ENCODE measurements at places on chromosomes 6 and 20.

DNA sequence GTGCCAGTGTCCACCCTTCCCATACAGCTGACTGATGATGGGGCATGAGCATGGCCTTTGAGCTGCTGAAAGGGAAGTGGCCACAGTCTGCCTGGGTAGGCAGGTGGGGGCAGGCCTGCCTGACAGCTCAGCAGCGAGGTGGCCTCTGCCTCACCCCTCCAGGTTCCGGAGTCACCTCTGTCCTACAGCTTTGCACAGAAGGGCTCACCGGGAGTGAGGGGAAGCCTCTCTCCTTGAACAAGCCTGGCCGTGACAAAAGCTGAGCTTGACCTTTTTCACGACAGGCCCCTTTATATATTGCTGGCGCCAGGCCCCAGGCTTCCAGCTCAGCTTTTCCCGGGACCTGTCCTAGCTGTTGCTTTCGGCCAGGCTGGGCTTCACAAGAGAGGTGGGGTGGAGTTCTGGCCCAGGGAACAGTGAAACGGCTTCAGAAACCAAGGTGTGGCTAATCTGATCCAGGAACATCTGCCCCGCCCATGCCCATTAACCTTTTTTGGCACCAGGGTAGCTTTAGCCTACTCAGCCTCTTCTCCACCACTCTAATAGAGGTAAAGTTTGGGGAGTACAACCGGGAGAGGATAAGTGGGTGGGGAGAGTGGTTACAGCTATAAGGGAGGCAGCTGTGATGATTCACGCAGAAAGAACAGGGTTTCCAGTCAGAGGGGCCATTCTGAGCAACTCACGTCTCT lies 42.9 kb downstream of the C6orf132 start:
- DNase-seq = no peak

GRCh38 chr6:20169119-20169557 lies 43.1 kb downstream of the MBOAT1 start:
- DNase-seq = no peak

DNA sequence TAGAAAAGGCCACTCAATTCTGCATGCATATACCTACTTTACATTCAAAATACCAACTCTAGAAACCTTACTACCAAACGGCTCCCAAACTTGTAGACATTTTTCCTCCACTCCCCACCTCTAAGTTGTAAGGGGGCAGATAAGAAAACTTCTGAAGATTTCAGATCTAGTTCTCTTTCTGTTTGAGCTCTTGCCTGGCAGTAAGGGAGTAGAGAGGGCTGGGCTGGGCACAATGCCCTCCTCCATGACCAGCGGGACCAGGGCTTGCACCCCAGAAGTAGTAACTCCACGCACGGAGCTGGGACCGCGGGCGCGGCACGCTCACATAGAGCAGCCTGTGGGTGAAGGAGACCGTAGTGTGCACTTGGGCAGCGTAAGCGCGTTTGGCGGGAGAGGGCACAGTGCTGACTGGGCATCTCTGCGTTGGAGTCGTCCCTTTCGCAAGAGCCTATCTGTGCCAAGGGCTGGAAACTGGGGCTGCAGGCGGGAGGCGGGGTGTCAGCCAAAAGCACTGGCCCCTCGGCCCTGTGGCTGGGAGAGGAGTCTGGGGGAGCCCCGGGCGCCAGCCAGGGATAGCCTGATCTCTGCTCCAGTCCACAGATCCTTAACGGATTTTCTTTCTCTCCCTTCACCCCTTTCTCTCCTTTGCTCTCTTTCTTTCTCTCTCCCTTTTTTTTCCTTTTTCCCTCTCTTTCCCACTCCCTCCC lies 32.4 kb downstream of the PHACTR1 start:
- DNase-seq = no peak

DNA sequence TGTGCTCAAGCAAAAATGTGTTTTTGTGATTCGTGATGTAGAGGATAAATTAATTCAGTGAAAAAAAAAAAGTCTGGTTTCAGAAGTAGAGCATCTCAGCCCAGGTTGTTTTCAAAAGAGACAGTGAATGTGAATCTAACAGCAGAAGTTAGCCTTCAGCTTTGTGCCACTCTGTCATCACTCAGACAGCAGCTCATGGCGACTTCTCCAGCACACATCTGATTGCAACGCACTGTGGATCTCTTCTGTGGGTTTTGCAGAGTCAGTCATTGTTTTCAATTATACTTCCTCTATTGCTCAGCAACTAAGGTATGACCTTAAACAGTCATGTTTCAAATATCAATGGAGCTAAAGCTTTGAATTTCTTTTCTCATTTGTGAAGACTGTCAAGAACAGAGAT lies 335.5 kb upstream of the POU3F2 start:
- DNase-seq = no peak

DNA sequence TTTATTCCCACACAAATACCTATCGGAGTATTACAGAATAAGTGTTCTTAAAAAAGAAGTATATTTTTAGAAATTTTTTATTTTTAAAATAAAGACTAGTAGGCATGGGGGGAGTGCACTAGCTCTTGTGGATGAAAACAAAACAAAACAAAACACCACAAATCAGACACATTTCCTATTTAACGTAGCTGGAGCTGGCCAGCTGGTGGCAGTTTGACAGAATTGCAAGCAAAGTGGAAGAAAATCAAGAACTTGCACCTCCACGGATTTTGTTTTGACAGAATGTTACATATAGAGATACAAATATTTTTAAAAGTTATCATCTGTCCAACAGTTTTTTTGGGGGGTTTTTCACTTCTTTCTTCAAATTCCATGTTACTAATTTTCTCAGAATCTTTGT lies 63.6 kb upstream of the SNRPB2 start:
- no peak for DNase-seq

DNA sequence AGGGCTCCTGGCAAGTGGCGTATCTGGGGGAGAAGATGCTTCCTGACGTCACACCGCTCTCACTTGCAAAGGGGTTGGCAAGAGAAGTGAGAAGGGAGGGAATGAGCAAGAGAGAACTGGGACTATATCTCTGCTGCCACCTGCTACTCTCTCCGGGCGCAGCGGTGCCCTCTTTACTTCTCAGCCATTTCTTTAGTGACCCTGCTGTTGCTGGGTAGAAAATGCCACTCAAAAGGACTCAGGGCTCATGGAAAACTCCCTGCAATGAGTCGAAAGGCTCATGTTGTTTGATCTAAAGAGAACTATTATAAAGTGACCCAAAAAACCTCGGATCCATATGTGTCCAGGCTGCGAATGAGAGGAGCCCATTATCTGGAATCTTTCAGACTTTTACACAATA lies 401.8 kb downstream of the SAMD5 start:
- DNase-seq = no peak

- DNase-seq = no peak
Measured at GRCh38 chr20:11832851-11833250, 84.8 kb upstream of the BTBD3 start.

- DNase-seq = no peak
Measured at GRCh38 chr20:8301655-8302054, 169.6 kb downstream of the PLCB1 start.

- DNase-seq = no peak
Measured at GRCh38 chr6:110561008-110561396, 84.6 kb upstream of the SLC22A16 start.

DNA sequence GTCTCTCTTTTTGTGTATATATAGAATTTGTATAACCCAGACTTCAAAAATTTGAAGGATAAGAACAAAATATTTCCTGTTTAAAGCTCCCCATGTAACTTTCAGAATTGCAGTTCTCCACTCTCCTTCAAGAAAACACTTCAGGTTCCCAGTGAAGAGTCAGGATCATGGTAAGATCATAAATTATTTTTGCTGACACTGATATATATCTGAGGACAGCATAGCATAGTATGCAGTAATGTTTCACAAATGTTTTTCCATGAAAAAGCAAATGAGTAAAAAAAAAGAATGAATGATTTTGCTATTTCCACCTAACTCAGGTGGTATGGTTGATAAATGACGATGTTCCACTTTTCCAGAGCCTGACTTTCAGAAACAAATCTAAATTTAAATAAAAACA lies 545.6 kb upstream of the EPHA7 start:
- no peak for DNase-seq

DNA sequence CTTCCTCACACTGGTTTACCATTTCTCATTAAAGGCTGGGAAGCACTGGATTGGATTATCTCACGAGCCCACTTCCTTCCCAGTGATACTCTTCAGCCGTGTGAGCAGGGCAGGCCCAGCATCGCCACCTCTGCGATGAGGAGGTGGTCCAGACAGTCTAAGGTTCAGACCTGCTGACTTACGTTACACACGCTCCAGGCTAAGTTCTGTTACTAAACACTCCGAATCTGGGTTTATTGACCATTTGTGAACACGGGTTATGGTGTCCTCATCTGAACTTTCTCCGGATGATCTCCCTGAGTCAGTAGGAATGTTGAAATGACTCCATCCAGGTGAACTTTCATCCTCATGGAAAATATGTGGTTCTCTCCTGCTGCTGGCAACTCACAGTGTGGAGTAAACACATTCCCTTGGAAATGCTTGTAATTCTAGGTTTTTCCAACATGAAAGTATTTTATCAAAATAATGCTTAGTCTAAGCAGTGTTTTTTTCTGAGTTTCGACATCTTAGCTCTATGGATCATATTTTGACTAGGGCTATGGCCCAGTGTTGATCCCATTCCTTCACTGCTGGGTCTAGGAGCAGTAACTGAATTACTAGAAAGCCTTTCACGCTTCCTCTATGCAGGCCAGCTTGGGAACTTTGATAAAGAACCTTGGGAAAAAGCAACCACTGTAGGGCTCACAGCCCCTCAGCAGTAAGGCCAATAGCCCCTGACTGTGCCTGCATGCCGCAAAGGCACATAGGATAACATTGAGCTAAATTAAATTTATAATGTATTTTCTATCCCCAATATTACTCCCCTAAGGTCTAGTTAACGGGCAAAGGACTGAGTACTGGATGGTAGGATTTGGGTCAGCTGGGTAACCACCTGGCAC lies 37.7 kb upstream of the PXDC1 start:
- no peak for DNase-seq

Data from activated effector memory CD4-positive, alpha-beta T cell treated with Interleukin-2 at 50 U/mL for 16 hours (primary cell).